MCF 10A (cell line): ENCODE measurements at places on chromosomes 7 and 10.

DNA sequence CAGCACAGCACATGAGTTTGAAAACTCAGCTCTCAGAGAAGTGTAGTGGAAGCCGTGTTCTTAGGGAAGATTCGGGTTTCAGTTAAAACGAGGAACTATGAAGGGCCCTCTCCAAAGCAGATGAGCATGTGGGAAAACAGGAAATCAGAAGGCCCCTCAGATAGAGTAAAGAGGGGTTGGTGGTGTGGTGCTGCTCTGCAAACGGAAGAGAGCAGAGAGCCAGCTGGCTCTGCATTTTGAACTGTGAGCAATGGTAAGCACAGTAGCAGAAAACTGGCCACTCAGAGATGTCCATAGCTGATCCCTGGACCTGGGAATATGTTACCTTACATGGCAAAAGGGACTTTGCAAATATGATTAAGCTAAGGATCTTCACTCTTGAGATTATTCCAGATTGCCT, 27.9 kb upstream of the CUL1 start:
- DNase-seq, result no peak

- no peak for DNase-seq
These were observed 102.4 kb downstream of the OAT start for GRCh38 chr10:124316326-124316725.

DNA sequence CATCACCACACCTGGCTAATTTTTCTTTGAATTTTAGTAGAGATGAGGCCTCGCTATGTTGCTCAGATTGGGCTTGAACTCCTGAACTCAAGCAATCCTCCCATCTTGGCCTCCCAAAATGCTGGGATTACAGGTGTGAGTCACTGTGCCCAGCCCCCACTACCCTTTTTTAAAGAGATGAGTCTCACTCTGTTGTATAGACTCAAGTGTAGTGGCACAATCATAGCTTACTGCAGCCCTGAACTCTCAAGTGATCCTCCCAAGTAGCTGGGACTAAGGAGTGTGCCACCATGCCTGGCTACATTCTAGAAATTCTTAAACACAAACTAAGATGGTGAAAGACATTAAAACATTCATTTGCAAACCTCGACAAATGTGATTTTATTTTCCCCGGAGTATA, 12.6 kb downstream of the SYPL1 start:
- no peak for DNase-seq

- no peak for DNase-seq
These were observed 121.4 kb upstream of the SEC61G start for GRCh38 chr7:54880326-54880989.

GRCh38 chr10:110540031-110540430, 27.5 kb upstream of the SMC3 start:
- DNase-seq, result no peak

DNA sequence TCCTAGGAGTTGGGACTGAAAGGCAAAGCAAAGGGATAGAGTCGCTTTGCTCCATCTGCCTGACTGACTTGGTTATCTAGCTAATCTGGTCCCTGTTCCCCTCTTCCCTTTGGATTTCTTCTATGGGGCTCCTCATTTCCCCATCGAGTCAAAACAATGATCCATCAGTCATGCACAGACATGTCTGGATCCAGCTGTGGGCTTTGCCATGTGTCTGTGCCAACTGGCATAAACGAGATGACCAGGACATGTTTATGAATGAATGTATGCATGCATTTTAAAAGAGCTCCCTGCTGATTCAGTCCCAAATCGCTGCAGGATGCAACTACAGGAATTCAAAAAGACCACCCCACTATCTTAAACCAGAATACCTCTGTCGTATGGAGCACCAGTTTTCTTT, 122.0 kb downstream of the ARL4A start:
- DNase-seq, result peak; percentile 68

GRCh38 chr10:74650613-74651012, 175.8 kb upstream of the KAT6B start:
- no peak for DNase-seq

- no peak for DNase-seq
These were observed 19.8 kb upstream of the RPA3 start for GRCh38 chr7:7738177-7738576.

- peak; percentile 20 for DNase-seq
These were observed 151.3 kb upstream of the RSU1 start for GRCh38 chr10:16968416-16969041.

DNA sequence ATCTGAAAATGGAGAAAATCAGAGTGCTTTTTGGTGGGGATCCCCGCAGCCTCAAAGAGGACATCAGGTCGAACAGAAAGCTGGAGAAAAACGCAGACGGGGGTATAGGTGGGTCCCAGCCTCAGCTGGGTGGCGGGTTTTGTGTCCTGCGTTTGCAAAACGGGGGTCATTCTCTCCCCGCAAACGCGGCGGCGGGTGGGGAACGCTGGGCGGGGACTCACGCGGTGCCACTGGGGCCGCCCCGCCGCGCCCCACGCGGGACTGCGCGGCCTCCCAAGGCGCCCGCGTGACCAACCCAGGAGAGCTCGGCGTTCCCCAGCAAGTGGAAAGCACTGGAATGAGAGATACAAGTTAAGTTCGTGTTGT, 806 bp upstream of the VIPR2 start:
- no peak for DNase-seq
